8988T (cell line): ENCODE measurements at places on chromosomes 4 and X.

- no peak for DNase-seq
Observed at GRCh38 chr4:90074322-90074886, 52.8 kb upstream of the CCSER1 start.

DNA sequence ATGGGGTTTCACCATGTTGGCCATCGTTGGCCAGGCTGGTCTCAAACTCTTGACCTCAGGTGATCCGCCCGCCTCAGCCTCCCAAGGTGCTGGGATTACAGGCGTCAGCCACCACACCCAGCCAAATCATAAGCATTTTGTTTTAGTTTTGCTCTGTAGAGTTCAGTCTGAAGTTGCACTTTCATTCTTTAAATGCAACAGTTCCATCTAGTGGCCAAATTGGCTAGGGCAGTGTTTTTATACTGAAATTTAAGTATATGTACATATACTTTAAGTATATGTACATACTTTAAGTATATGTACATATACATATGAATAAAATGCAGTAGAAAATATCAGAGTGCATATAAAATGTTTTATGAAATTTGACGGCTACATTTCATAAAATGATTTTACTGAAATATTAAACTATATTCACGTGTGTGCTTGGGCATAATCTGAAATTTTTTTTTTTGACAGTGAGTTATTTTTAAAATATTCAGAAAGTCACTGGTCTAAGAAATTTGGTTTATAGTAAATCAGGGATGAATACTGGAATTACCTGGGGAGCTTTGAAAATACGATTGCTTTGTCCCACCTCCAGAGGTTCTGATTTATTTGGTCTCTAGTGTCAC is 145.5 kb downstream of the NWD2 start:
- DNase-seq = no peak

DNA sequence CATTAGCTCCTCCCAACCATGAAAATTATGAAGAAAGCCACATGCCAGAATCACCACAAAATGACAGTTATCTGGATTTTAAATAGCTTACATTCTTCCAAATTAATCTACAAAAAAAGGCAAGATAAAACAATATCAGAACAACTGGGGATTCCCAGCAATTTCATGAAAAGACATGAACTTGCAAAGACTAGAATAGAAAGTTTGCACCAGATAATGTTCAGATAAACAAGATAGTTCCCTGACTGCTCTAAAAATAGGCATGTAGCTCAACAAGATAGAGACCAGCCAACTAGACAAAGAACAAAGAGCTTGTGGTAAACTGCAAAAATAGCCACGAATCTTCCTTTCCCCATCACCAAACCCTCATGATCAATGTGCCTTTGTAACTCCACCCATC is 30.3 kb upstream of the DDX53 start:
- no peak for DNase-seq

- DNase-seq = no peak
Observed at GRCh38 chrX:95703696-95704095, 980.9 kb upstream of the DIAPH2 start.

- no peak for DNase-seq
Observed at GRCh38 chr4:53191997-53192396, 173.9 kb downstream of the SCFD2 start.

- DNase-seq = no peak
Observed at GRCh38 chrX:97797076-97797475, 913.4 kb downstream of the RPA4 start.

DNA sequence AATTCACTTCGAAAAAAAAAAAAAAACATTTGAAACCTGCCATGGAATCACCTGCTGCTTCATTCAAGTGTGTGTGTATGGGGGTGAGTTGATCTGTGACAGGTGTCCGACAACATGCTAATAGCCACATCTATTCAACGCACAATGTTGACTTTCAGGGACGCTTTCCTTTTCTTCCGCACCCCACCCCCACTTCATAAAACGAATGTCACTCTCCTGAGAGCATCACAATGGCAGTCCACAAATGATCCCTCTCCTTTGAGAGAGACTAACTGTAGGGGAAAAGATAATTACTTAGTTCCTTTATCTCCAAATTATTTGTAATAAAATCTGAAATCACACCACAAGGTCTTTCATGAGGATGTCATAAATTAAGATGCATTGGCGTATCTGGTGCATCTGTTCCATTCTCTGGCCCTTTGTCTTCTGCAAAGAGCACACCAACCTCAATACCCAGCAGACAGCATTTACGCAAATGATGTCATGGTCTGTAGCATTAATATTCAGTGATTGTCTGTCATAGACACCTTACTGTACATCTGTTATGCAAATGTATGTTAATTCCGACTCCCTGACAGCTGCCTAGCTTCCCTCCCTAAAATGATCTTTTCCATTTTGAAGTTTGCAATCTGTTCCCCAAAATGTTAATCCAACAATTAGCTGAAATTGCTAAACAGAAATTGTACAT is 640.0 kb upstream of the BOD1L1 start:
- DNase-seq = no peak

DNA sequence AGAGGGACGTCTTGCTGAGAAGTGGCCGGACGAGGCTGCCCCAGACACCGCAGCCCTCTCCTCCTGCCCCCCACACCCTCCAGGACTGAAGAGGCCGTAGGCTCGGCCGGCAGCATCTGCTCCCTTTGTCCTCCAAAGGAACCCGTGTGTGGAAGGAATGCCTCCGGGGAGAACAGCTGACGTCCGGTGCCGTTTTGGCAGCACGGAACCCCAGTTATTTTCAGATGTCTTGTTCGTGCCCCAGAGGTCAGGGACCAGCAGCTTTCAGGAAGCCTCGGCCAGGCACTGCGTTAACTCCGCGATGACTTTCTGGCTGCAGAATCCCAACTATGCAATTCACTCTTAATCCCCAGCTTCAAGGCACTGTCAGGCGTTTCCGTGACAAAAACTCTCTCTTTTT is 10.9 kb upstream of the PPP2R3B start:
- DNase-seq = no peak

DNA sequence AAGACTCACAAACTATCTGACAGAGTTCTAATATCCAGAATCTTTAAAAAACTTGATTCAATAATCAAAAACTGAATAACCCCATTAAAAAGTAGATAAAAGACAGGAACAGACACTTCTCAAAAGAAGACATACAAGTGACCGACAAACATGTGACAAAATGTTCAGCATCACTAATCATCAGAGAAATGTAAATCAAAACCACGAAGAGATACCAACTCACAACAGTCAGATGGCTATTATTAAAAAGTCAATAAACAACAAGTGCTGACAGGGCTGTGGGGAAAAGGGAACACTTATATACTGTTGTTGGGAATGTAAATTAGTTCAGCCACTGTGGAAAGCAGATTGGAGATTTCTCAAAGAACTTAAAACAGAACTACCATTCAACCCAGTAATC is 138.1 kb upstream of the RASGEF1B start:
- DNase-seq = no peak

- no peak for DNase-seq
Observed at GRCh38 chrX:150217609-150218008, 145.5 kb upstream of the MAMLD1 start.
